Ovary (tissue), 10 donors: ENCODE measurements at places on chromosomes 2 and 18. TPM values are rescaled to one million over a fixed set of nuclear protein-coding genes. Genes with fewer than 3 reads are reported as not detected.

KIAA2012 gene
- not detected for total RNA-seq

CPSF3 gene
- 23.1 TPM for total RNA-seq

ASB18 gene
- total RNA-seq: not detected

- DNase-seq: no peak
These were observed 3.5 kb upstream of the B3GNT7 start for GRCh38 chr2:231391981-231392380.

DNA sequence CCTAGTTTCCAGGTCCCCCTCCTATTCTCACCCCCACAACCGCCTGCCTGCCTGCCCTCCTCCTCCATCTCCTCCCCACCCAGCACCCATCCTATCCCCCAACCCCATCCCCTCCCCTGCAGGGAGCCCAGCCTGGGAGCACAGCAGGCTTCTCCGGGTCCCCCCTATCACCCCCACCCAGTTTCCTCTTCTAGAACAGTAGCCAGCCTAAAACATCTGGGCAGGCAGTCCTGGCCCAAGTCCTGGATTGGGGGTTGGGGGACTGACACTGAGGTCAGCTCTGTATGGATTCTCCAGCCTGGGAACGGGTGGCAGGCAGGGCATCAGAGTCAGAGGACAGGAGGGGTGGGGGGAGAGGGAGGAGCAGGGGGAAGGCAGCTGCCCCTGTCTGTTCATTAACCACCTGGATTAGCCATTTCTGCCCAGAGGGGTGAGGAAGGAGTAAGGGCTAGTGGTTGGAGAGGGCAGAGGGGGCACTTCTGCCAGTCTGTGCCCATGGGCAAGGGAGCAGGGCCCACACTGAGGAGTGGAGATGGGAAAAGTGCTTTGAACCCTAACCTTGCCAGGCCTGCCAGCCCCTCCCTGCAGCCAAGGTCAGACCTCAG, 60.0 kb downstream of the TNS1 start:
- peak; percentile 42 for DNase-seq

TLX2 gene
- total RNA-seq: not detected

GRCh38 chr18:11873670-11874340, 22.6 kb downstream of the CHMP1B start:
- no peak for DNase-seq

MRPL53 gene
- 105 TPM for total RNA-seq

TMEM17 gene
- total RNA-seq: 2.3 TPM

GRCh38 chr2:202723746-202724145, 89.0 kb downstream of the FAM117B start:
- no peak for DNase-seq

ZCCHC2 gene
- total RNA-seq: 23.2 TPM

- no peak for DNase-seq
These were observed 53.8 kb downstream of the SKA1 start for GRCh38 chr18:50428531-50429206.

DNA sequence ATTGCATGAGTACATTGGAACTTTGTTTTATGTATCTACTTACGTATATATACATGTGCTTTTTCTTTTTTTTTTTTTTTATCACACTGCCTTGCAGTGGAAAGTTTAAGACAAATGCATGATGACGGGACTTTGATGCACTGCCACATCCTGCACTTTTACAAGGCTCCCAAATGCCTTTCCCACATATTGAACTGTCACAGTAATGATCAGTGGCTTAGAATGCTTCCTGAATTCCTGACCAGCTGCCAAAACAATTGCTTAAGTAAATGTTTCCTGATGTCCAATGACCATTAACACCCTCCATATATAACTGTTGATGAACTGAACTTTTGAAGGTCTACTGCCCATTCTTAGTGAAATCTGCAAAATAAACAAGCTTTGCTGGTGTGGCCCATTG, 60.2 kb downstream of the LYPD6B start:
- DNase-seq: no peak

C2orf42 gene
- total RNA-seq: 13.9 TPM

TUBB6 gene
- total RNA-seq: 155 TPM

DNA sequence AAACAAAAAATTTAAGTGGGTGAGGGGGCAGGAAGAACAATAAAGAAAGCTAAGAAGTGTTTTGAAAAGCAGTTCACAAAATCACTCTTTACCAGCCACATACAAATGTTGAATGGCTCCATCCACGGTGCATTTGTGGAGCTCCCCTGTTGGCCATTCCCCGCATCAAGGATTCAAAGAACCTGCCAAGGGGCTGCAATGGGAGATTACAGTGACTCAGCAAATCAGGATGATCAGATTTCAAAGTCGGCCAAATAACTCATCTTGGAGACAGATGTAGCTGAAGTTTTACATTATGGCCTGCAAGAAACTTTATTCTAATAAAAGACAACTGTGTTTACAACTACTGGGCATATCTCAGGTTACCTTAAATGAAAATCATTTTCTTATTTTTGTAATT, 26.9 kb downstream of the COL4A3 start:
- DNase-seq: no peak

DNA sequence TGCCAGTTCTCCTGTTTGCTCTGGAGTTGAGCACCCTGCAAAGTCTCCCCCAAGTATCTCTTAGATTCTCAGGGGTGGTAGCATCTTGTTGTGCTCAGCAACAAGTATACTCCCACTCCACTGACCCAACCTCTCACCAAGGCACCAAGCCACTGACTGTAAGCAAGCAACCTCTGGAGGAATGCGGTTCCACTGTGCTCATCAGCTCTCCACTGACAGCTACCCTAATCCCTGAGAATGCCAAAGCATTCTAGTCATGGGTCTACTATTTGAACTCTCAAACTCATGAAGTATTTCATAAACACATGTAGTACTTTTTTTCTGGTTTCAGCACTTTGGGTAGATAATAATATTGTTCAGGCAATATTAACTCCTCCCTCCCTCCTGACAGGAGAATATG, 170.0 kb downstream of the EPHA4 start:
- no peak for DNase-seq

ABCG5 gene
- 0.10 TPM for total RNA-seq

USP37 gene
- 13.3 TPM for total RNA-seq

LDLRAD4 gene
- total RNA-seq: 10.5 TPM

GRCh38 chr2:11214770-11215169, 59.5 kb downstream of the SLC66A3 start:
- no peak for DNase-seq

DNA sequence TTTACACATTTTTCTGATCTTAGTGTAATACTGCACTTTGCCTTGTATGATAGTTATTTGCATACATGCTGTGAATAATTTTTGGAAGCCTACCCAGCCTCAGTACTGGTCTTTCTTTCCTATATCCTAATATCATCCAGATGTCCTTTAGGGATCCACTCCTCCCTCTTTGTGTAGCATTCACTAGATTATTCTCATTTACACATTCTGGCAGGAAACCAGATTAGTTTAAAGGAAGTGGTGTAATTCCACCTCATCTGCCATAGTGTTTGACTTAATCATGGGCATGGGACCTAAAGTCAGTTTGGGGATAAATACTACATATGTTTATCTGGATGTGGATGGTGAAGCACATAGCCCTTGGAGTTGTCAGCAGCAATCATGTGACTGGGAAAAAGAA, 444.9 kb upstream of the MAP2 start:
- DNase-seq: no peak

C2orf80 gene
- not detected for total RNA-seq

DNA sequence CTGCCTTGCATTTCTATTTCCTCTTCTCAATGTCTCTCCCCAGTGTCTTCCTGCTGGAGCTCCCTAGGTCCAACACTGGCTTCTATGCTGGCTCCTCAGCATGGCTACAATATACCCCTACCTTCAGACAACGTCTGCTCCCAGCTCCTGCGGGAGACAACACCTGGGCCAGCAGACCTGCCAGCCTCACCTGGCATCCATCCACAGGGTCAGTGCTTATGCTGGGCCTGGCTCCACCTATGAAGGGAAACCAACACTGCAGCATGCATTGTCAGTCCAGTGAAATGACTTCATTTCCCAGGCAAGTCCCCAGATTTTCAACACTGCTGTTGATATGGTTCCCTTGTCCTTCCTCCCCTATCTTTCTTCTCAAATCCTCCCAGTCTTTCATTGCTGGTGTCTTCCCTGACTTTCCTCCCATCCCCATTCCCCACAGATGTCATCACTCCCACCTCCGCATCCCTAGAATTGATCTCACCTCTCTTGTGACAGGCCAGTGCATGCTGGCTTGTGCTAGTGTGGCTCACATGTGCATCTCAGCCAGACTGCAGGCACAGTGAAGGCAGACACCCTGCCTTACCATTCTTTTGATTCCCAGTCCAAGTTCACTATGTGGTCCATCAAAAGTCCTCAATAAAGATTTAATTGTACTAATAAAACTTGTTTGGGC, 98.0 kb downstream of the MYO5B start:
- no peak for DNase-seq

DNA sequence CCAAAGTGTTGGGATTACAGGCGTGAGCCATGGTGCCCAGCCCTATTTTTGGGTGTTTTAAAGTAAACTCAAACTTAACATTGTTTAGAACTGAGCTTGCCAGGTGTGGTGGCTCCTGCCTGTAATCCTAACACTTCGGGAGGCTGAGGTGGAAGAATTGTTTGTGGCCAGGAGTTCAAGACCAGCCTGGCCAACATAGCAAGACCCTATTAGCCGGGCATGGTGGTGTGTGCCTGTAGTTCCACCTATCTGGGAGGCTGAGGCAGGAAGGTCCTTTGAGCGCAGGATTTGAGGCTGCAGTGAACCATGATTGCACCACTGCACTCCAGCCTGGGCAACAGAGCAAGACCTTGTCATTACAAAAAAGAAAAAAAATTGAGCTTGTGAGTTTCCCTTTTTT, 17.5 kb downstream of the SFTPB start:
- DNase-seq: no peak

DNA sequence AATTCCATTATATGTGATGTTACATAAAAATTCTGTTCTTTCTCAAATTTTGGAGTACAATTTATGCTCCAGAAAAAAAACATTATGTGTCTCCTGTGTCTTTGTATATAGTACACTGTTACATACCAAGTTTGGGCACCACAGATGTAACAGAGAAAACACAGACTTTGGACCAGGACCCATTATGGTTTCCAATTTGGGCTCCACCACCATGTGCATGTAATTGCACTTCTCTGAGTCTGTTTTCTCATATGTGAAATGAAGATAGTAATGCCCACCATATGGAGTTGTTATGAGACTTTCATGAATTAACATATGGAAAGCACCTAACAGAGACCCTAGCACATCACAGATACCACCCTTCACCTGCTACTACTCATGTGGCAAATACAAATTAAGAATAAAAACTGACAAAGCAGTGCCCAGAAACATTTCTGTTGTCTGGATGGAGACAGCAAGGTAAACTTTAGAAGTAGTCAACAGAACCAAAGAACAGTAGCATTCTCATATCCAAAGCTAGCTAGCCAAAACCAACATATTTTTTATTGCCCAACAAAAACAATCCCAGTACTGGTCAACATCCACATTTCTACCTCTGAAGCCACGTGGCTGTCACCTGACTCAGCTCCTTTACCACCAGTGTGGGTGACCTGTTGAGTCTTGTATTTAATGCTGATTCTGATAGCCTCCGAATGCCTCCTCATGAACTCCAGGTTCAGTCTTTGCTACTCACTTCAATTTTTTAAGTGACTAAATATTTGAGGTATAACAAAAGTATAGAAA, 42.9 kb downstream of the ANTXR1 start:
- DNase-seq: no peak

DNA sequence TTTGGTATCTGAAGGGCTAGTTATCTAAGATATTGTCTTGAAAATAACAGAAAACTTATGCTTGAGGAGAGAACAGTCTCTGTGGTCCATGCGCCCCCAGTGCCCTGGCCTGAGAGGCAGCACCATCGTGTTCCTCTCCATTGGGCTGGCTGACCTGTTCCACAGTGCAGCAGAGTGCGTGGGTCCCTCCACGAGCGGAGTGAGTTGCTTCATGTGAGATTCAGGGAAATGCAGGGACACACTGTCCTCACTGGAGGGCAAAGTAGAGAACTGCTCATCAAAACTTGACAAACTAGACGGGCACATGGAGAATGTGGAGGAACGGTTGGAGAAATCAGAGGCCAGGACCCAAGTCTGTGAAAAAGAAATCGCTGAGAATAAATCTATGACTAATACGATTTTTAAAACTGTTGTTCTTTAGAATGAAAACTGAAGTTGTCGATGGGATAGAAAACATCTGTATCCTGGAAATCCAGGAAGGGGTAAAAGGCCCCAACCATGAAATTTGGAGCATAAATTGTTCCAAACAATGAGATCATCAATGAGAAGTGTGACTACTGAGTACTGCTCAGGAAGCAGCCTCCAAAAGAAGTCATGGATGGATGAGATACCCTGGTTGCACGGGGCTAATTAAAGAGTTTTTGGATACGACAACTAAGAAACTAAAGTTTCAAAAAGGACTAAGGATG, 58.1 kb downstream of the REV1 start:
- DNase-seq: no peak

GRCh38 chr2:190110699-190111098, 48.2 kb upstream of the MSTN start:
- DNase-seq: no peak

- no peak for DNase-seq
These were observed 6.9 kb upstream of the POLR2D start for GRCh38 chr2:127864877-127865276.

- DNase-seq: no peak
These were observed 27.8 kb downstream of the NXPH2 start for GRCh38 chr2:138752197-138752956.

NEU2 gene
- not detected for total RNA-seq

AGXT gene
- total RNA-seq: not detected

KCNJ3 gene
- 0.32 TPM for total RNA-seq

LCLAT1 gene
- 23.6 TPM for total RNA-seq

NEB gene
- 0.18 TPM for total RNA-seq

LONRF2 gene
- total RNA-seq: 37.8 TPM

DNA sequence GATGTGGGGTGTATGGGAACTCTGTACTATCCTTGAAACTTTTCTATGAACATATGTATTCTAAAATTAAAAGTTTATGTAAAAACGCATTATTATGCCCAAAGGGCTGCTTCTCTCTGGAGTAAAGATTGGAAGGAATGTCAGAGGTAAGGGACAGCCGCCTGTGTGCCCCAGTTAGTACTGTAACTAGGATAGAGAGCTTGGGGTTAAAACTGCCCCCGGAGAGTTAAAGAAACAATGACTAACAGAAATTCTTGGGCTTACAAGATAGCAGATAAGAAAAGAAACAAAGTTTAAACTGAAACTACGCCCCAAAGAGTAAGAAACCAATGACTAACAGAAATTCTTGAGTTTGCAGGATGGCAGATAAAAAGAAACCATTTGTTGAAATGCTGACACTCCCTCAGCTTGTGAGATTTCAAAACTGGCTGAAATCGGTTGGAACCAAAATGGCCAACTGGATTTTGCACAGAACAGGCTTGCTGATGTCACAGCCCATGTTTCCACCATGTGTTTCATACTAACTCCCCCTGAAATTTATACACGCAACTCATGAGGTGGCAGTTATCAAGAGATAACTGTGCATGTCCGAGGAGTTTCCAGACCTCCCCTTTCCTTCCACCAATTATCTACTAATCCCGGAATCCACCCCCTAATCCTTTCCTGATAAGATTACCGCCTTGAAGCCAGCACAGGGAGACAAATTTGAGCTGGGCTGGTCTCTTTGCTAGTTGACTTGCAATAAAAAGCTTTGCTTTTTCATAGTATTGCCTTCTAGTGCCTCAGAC, 8.7 kb upstream of the TXNDC2 start:
- peak; percentile 69 for DNase-seq

KCNK3 gene
- 1.1 TPM for total RNA-seq

GRCh38 chr2:96485751-96486651, 19.2 kb downstream of the NEURL3 start:
- peak; percentile 29 for DNase-seq
